ENCODE measurements at places on chromosomes 6 and 20. TPM values are rescaled to one million over a fixed set of nuclear protein-coding genes. Genes with fewer than 3 reads are reported as not detected.

DNA sequence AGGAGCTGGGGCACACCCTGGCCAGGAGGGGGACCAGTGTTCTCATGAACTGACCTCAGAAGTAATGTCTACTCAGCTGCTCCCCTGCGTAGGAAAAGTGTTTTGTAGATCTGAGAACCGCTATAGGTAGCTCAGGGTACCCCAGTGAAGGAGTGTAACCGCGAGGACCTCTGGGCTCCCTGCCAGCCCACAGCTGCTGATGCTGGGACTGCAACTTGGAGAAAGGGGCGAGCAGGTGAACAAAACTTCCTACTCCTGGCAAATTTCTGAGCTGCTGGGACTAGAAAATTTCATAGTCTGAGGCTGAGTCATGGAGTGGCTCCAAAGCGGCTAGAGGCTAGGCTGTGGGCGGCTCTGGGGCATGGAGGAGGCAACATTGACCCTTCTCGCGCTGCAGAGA lies 51.9 kb downstream of the PYGB start:
- no peak overlapping the region for H3K4me3 ChIP-seq
- no peak overlapping the region for H3K27ac ChIP-seq
- H3K4me1 ChIP-seq: peaks cover 18% of the 10 kb centered on the region
- DNase-seq: peak; percentile 29

GRCh38 chr6:41059556-41059955 lies 6.6 kb downstream of the APOBEC2 start:
- no peaks in the 10 kb centered on the region for H3K36me3 ChIP-seq
- no peak overlapping the region for H3K4me3 ChIP-seq
- H3K4me1 ChIP-seq: peaks cover 51% of the 10 kb centered on the region
- no peaks in the 10 kb centered on the region for H3K27me3 ChIP-seq

- no peak overlapping the region for H3K4me3 ChIP-seq
- no peaks in the 10 kb centered on the region for H3K4me1 ChIP-seq
- H3K27me3 ChIP-seq: no peaks in the 10 kb centered on the region
- DNase-seq: no peak
- no peak overlapping the region for H3K27ac ChIP-seq
Measured at GRCh38 chr20:58006346-58007316, 221.8 kb downstream of the ANKRD60 start.

DNA sequence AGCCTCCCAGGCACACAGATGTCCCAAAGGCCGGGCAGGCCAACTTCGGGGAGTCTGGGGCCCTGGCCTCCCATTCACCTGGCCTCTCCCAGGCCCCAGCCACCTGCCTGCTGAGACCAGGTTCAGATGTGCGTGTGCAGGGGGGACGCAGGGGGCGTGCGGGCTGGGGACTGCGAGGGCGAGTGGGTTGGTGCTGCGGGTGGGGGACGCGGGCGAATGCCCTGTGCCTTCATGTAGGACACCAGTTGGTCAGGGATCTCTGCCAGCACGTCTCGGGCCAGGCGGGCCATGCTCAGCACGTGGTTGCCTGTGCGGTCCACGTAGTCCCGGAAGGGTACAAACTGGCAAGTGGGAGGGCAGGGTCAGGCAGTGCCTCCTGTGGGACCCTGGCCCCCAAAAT lies 44.5 kb downstream of the RAB44 start:
- H3K27ac ChIP-seq: no peak overlapping the region
- H3K4me1 ChIP-seq: peaks cover 5% of the 10 kb centered on the region
- no peaks in the 10 kb centered on the region for H3K36me3 ChIP-seq
- H3K27me3 ChIP-seq: no peaks in the 10 kb centered on the region
- no peak overlapping the region for H3K4me3 ChIP-seq

The CST8 gene
- not detected for total RNA-seq
